ENCODE measurements at places on chromosomes 5 and 9.
A peak's percentile ranks its signal among the peaks of the same experiment; 100 is the strongest.

GRCh38 chr9:123096987-123097386, 63.5 kb downstream of the GPR21 start:
- DNase-seq = no peak

GRCh38 chr5:75335952-75336614, 937 bp upstream of the HMGCR start:
- peak; percentile 79 for DNase-seq

DNA sequence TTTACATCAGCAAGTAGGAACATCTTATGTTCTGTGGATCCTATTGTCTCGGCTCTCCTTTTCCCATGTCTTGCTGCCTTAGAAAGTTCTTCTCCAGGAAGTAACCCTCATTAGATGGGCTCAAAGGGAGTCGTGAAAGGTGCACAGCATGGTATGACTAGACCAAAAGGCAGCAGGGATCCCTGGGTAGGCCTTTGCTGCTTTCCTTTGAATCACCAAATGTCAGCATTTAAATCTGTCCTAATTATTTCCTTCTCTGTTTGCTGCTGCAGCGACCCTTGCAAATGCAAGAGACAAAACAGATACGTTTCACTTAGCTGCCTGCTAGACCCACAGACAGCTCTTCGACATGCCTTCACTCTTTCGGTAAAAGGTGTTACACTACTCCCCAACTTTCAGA, 218.4 kb downstream of the ACTL7B start:
- no peak for DNase-seq

DNA sequence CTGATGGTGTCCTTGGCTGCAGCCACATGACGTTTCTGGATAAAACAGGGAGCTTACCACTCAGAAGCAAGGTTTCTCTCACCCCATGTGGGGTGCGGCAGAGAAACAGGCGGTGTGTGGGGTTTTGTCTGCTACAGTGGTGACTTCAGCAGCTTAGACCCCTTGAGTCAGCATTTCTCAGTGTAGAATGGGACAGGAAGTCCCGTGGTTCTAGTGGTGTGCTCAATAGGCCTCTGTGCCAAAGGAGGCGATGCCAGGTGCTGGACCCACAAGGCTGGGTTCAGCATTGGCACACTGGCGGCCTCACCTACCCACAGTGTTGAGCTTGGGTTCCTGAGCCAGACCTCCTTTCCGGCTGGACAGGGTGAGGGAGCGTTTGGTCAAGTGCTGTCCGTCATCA, 125.2 kb upstream of the SMIM23 start:
- DNase-seq = no peak

DNA sequence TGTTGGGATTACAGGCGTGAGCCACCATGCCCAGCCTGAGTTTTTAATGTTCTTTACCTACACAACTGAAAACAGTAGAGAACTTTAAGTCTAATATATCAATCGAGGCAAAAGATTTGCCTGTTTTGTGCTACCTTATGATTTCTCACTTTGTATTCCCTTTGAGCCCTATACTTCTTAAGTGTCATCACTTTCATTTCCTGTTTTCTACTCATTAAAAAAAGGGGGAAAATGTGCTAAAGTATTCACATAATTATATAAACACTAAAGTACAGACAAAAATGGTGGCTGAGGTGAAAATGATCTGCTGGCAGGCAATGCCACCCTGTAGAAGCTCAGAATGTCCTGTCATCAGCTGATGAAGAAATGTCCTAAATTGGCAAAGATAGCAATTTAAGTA, 23.6 kb downstream of the ATG10 start:
- DNase-seq = no peak

- peak; percentile 82 for DNase-seq
Measured at GRCh38 chr9:101138509-101138908, 110.0 kb downstream of the PLPPR1 start.

- DNase-seq = no peak
Measured at GRCh38 chr5:3026099-3026498, 274.6 kb upstream of the IRX2 start.

- no peak for DNase-seq
Measured at GRCh38 chr5:96080557-96080956, 118.9 kb upstream of the ELL2 start.

GRCh38 chr9:33795281-33795680, at the start of gene PRSS3:
Gene PRSS3 (plus strand): TSS chr9:33795561. CDS start chr9:33795574, 13 bp downstream.
- DNase-seq = no peak

DNA sequence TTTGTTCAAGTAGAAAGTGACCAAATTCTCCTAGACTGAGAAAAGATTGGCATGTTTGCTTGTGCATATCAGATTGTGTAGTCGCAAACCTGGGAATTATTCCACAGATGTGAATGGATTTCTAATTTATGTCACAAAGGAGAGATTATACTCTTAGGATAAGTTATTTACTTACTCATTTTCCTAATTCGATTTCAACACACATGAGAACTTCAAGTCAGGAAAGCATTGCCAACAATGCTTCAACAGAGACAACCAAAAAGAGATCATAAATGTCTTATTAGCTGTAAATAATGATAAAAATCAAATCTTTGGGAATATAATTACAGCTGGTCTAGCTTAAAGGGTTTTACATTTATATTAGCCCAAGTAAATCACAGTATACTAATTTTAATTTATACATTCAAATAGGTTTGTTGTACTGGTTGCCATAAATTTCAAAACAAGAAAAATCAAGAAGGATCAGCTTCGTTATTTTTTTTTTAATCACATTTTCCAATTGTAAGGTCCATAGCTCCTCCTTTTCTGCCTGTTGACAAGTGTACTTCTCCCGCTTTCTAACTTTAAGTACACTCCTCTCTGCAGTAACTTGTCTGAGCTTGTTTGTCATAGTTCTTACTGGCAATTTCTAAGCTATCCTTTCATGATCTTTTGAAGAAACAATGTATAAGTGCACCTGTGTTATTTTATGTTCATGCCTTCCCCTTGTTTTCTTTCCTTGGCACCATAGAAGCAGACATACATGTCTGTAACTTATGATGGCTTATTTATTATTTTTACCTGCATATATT, 246.6 kb downstream of the DEPDC1B start:
- no peak for DNase-seq

DNA sequence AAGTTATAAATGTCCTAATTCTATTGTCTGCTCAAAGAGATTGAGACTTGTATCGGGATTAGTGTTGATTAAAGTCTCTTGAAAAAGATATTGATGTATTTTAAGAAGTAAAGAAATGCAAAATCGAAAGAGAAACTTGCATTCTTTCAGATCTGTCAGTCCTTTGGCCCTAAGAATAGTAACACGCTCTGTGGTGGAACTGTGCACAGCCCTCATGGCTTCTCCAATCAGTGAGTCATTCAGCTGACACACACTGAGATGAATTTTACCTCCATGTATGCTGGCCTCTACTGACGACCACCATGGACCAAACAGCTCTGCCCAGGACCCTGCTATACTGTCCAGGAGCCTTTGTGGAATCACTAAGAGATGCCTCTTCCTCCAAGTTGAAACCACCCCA, 232.4 kb downstream of the ESM1 start:
- DNase-seq = no peak

- no peak for DNase-seq
Measured at GRCh38 chr5:13412040-13412595, 532.4 kb downstream of the DNAH5 start.

DNA sequence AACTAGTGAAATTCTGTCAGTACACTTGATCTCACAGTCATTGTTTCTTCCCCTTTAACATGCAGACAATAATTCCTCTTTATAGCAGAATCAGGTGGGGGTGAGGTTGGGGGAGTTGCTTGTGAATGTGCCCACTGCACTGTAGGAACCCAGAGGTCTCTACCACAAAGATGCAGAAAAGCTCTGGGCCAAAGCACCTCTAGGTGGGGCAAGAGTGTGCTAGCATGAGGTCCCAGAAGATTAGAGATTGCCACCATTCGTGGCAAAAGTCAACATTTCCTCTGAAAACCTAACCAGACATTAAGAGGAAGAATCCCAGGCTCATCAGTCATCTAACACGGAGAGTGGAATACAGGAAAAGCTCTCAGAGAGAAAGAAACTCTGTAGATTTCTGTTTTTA, 74.5 kb downstream of the PTCD2 start:
- no peak for DNase-seq

GRCh38 chr5:160071516-160071915, 47.7 kb downstream of the PWWP2A start:
- DNase-seq = no peak

DNA sequence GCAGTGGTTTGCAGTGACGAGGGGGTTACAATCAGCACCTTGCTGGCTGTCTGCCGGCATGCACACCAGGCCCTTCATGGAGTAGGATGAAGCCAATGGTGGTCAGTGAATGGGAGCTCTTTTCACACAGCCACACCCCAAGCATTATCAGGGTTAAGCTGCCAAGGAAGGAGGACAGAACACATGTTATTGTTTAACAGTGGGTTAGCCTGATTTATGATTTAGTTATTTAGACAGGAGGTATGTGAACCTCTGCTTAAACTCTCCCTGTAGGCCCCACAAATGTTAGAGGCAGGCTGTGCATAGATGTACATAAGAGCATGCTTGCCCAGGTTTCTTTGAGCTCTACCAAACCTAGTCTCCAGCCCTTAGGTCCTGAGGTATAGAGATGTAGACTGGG, 262.9 kb downstream of the SPOCK1 start:
- no peak for DNase-seq

GRCh38 chr5:102772273-102772672, 17.2 kb downstream of the PAM start:
- DNase-seq = no peak

- no peak for DNase-seq
Measured at GRCh38 chr5:72871366-72872024, 55.0 kb downstream of the TNPO1 start.

DNA sequence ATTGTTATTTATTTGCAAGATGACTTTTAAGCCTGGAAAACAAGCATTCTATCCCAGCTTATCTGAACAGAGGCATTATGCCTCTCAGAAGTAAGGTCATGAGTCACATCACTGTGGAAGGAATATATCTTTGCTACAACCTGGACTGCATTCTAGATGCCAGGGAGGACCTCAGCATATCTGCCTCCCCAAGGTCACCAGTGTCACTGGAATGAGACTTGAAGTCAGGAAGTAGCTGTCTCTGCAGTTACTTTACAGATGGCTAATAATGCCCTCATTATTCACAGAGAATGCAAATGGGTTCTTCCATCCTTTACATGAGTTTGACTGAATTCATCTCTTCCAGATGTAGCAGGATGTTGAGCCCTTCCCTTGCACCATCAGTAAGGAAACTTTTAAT, 4.4 kb upstream of the FAM13B start:
- no peak for DNase-seq

DNA sequence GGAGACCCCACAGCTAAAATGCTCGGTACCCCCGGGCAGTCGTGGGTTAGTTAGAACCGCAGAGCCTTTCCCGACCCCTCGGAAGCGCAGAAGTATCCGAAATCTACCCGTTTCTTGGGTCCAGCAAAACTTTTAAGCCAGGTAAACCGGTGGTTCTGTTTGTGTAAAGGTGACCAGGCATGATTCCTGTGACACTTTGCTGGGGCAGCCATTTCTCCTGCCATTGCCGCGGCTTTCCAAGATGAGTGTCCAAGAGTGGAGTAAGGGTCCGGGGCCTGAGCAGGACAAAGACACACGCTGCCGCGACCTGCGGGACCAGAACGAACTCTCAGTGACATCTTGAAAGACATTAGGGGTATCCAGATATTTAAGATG, 655 bp downstream of the MARVELD2 start:
- no peak for DNase-seq

GRCh38 chr5:94562327-94562971, 56.0 kb downstream of the KIAA0825 start:
- no peak for DNase-seq

DNA sequence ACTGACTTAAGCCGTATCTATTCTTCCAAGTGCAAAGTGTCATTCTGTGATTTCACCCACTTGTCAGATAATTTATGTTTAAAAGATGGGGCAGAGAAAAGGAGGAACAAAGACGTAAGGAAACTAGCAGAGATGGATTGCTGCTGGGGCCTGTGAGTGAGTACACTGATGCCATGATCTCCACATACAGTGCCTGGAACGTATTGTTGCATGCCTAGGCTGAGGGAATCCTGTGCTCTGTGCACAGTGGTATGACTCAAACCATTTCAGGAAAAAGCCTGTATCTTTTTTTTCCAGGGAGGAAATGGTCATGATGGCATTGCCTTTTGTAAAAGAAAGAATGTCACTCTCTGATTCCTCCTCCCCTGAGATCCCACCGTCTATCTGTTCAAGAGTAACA, 359.5 kb upstream of the ADAMTS16 start:
- peak; percentile 51 for DNase-seq

DNA sequence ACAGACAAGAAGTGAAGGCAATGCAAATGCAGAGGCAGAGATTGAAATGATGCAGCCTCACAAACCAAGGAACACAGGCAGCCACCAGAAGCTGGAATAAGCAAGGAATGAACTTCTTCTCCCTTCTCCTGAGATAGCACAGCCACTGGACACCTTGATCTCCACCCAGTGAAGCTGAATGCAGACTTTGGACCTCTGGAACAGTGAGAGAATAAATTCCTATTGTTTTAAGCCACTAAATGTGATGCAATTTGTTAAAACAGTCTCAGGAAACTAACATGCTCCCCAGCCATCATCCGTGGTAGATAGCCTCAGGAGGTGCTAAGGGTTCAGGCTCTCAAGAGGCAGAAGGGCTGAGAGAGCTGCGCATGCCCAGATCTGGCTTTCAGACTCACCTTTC, 512.2 kb upstream of the ZNF608 start:
- no peak for DNase-seq

DNA sequence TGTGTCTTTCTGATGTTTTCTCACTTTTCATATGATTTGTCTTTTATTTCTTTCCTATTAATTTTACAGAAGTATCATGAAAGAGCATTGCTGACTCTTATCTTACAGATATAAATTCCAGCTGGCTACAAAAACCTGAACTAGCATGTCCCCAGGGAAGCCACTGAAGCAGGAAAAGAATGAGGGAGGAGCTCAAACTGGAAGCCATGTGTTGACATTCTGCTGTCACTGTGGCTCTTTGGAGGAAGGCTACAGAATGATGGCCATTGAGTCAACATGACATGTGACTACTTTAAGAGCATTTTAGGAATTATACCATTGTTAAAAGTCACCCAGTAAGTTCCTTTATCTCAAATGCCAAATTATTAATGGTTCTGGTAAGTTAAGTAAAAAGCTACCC, 638.3 kb upstream of the DMAC1 start:
- DNase-seq = peak; percentile 43

DNA sequence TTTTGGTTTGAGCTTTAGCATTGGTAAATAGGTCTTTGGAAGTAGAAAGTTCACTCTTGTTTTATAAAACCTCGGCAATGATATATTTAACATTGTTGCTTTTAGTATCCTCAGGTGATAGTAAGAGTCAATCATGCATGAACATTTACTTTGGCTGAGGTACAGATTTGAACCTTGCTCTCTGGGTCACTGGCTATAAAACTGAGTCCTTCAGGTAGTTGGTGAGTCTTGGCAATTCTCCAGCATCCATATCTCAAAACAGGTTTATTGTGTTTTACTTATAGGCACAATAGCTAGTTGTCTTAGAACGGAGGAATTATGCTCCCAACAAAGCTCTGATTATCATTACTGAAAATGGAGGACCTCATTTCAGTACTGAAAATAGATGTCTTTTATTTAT, 75.1 kb downstream of the MAT2B start:
- no peak for DNase-seq
